ENCODE measurements at places on chromosomes 4 and X. TPM values are rescaled to one million over a fixed set of nuclear protein-coding genes. Genes with fewer than 3 reads are reported as not detected.

The KIAA0232 gene
- total RNA-seq, result 5.6 TPM

The NAA11 gene
- total RNA-seq, result not detected

DNA sequence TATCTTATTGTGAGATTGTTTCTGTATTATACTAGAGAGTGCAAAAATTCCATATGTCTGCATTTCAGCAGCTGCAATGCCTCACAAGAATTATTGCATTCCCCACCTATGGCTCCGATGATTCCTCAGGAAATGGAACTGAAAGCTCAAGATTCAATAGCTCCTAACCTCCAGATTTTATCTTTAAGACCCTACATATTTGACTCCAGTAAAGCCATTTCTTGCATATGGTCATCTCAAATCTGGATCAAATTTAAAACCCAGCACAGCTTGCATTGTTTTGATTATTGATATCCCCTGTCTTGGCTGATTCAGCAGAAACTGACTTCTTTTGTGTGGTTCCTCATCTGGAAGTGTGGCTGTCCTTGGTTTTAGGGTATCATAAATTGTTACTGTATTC, 142.6 kb downstream of the CORIN start:
- H3K4me3 ChIP-seq, result no peak overlapping the region
- no peak overlapping the region for H3K27ac ChIP-seq
- peaks cover 54% of the 10 kb centered on the region for H3K27me3 ChIP-seq
- no peak for DNase-seq

DNA sequence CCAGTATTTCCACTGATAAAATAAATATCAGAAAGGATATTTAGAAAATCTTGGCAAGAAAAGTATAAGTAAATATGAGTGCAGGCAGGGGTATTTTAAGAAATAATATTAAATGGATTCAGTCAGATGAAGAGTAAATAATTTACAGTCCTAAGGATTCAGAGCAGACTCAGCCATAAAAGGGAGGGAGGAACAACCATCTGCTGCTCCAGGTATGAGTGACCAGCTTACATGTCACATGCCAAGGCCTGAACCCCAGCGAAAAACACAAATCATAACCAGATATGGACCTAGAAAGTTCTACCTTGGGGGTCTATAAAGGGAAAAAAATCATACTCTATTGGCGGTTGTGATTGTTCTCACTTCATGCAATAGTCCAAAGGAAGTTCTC, 166.8 kb downstream of the COL4A6 start:
- no peak overlapping the region for H3K27ac ChIP-seq
- H3K27me3 ChIP-seq, result no peaks in the 10 kb centered on the region
- no peaks in the 10 kb centered on the region for H3K4me1 ChIP-seq
- DNase-seq, result no peak
- no peaks in the 10 kb centered on the region for H3K36me3 ChIP-seq
- H3K4me3 ChIP-seq, result no peak overlapping the region

DNA sequence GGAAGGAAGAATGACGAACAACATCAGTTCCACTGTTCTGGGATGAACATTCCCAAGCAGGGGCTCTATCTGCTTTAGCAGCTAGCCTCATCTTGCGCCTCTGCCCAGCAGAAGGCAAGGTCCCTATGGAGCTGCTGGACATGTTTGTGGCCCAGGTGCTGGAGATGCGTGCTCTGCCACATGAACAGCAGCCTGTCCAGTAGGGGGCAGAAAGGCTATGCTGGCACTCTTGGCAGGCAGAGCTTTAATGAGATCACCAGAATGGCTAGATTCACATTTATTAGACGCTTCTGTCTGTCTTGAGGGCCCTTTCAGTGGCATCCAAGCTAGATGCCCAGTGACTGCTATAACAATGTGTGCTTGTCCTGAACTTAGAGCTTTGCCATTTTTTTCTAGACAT, 1826.0 kb downstream of the STIM2 start:
- H3K27ac ChIP-seq, result no peak overlapping the region
- peak; percentile 60 for DNase-seq
- H3K4me3 ChIP-seq, result no peak overlapping the region
- H3K36me3 ChIP-seq, result no peaks in the 10 kb centered on the region
- no peaks in the 10 kb centered on the region for H3K27me3 ChIP-seq

- no peak overlapping the region for H3K4me3 ChIP-seq
- no peaks in the 10 kb centered on the region for H3K4me1 ChIP-seq
These were observed 4.3 kb downstream of the PNMA6F start for GRCh38 chrX:153317306-153317705.

DNA sequence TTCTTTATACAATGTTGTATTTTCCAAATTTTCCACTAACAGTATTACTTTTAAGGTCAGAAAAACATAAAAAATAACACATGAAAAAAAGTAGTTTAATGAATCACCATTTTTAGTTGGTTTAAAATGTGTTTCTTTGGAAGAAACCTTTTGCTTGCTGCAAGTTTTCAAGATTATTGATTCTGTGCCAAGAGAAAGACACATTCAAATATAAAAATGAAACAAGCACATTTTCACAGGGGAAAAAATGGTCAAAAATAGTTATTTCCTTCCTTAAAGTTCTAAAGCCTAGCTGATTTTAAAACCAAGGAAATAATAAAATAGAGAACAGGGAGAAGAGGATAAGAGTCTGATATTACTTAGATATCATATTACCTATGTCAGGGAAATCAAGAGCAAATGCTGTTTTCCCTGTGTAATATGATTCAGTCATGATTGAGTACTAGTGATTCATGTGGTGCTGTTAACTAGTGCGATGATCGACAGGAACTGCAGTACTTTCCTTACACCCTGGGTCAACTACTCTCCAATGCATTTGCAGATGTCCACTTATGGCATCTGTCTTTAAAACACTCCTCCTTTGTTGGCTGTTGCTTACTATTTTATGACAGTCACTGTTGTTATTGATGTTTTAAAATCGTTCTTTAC, 103.8 kb downstream of the CAMK2D start:
- no peak overlapping the region for H3K4me3 ChIP-seq
- peak; percentile 75 for DNase-seq
- peaks cover 18% of the 10 kb centered on the region for H3K4me1 ChIP-seq
- no peaks in the 10 kb centered on the region for H3K36me3 ChIP-seq
- H3K27me3 ChIP-seq, result no peaks in the 10 kb centered on the region

GRCh38 chrX:103791826-103792485, 15.3 kb downstream of the PLP1 start:
- no peaks in the 10 kb centered on the region for H3K36me3 ChIP-seq
- H3K27ac ChIP-seq, result no peak overlapping the region
- H3K4me3 ChIP-seq, result no peak overlapping the region
- DNase-seq, result peak; percentile 59

- H3K4me1 ChIP-seq, result peaks cover 25% of the 10 kb centered on the region
- peak; percentile 70 for DNase-seq
- no peak overlapping the region for H3K4me3 ChIP-seq
- no peaks in the 10 kb centered on the region for H3K36me3 ChIP-seq
- H3K27ac ChIP-seq, result peak overlapping the region; percentile 84
These were observed 402.2 kb upstream of the FGF13 start for GRCh38 chrX:139113708-139114107.

GRCh38 chr4:172995161-172995560, 173.4 kb upstream of the GALNT7 start:
- H3K27ac ChIP-seq, result no peak overlapping the region
- no peak overlapping the region for H3K4me3 ChIP-seq
- H3K36me3 ChIP-seq, result no peaks in the 10 kb centered on the region
- peaks cover 28% of the 10 kb centered on the region for H3K4me1 ChIP-seq
- no peak for DNase-seq
- H3K27me3 ChIP-seq, result no peaks in the 10 kb centered on the region

Measured in PC-3 (cell line).